ENCODE measurements at places on chromosomes 6 and 20.

- no peak for DNase-seq
These were observed 108.8 kb upstream of the PMEPA1 start for GRCh38 chr20:57818418-57819181.

GRCh38 chr20:45911486-45912343 is at the start of gene PLTP:
Gene PLTP (minus strand): TSS chr20:45912155. CDS start chr20:45911452, 703 bp downstream.
- DNase-seq = no peak

- DNase-seq = no peak
These were observed 413.1 kb downstream of the PLCB1 start for GRCh38 chr20:8545212-8545611.

- DNase-seq = no peak
These were observed 1.0 kb upstream of the LY6G6D start for GRCh38 chr6:31713991-31714684.

GRCh38 chr6:106735136-106735633 is 105.8 kb downstream of the QRSL1 start:
- DNase-seq = no peak

DNA sequence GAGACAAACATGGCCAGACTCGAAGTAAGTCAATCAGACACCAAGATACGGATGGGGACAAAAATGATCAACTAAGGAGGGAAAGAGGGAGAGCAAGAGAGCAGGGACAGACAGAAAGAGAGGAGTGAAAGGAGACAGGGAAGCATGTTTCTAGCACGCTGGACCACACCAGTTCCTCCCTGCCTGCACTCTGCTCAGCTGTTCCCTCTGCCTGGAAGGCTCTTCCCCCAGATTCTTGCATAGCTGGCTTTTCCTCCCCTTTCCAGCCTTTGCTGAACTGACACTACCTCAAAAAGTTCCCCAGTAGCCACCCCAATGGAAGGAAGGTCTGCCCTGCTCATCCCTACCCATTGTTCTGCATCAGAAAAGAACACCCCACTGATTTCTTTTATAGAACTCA is 185.9 kb downstream of the MAFB start:
- DNase-seq = no peak

DNA sequence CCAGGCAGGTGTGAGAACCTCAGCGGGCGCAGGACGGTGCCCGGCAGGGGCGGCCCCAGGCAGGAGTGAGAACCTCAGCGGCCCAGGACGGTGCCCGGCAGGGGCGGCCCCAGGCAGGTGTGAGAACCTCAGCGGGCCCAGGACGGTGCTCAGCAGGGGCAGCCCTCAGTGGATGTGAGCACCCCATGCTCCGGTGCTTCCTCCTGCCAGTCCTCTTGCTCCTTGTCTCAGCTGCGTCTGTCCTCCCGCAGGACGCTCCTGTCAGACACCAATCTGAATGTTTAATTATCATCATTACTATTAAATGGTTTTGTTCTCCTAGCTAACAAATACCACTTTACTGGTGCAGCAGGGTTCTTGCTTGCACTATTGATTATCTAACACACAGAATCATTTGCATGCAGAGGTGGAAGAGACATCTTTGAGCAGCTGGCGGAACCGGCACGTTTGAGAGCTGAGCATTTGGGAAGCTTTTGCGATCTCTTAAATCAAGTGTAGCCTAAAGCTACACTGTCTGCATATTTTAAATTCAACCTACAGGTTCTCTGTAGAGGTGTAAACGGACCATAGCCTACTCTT is 39.4 kb upstream of the DACT2 start:
- DNase-seq = no peak

DNA sequence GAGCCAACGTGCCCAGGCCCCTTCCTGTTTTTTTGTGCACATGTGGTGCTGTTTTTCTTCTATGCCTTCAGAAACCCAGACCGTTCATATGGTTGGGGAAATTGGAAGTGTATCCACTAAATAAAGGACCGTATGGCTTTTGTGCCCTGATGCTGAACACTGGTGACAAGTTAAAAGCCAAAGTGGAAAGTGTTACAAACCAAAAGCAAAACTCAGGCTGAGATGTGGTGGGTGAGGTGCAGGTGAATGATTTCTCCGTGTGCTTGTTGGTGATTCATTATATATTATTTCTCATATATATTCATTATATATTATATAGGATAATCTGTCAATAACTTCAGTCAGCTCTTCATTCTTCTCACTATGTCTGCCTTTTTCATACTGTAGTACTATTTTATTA is 148.6 kb downstream of the SOBP start:
- no peak for DNase-seq

- no peak for DNase-seq
These were observed 11.4 kb upstream of the TSPYL4 start for GRCh38 chr6:116265041-116265829.

DNA sequence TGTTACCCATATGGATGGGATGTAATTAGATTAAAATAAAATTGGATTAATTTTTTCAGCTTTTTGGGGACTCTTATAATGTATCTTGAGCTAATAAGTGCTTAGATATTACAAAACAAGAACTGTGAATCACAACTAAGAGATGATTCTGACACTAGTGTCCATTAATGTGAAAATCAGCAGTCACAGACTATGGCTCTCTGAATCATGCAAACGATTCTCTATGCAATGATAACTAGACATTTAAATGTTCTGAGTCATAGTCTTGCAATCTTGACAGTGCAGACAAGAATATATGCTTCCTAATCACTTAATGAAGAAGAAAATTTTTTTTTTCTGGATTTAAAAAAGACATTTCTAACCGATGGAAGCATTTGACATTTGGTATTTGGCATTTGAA is 82.2 kb upstream of the OPRM1 start:
- DNase-seq = no peak

- DNase-seq = no peak
These were observed 36.9 kb downstream of the TRPC4AP start for GRCh38 chr20:35055445-35056276.

DNA sequence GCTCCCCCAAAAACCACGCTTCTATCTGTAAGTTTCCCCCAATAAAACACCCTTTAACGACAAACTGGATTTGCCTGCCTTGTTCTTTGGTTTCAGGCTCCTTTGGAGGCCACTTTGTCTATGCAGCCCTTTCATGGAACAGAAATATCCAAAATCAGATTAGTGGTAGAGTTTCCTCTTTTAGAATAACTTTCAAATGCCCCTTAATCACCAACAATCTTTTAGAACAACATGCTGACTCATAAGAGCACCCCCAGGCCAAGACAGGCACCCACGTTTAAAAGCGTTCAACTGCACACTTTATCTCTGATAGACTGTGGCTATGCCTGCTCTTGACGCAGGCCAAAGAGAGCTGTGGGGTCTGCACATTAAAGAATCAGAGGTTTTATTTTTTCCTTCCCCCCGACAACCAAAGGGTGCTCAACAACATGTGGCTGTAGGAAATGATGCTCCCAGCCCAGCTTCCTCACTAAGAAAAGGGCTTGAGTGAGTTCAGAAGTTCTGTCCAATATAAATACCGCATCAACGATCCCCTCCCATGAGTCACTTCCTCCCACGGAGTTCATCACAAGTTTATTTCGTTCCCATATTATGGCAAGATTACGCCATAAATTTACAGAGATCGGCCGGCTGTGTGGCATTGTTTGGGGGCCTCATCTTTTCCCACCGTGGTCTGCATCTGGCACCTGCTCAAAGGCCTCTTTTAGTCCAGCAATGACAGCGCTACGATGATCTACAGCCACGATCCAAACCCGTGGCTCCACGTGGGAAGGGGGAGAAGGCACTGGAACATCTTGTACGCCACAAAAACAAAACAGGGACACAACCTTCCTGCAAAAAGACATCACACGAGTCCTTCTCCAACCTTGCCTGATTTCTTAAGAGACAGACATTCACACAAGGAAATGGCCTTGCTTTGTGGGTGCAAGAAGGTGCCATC is 88.8 kb upstream of the NFATC2 start:
- DNase-seq = no peak

GRCh38 chr6:25971187-25971821 is 8.7 kb downstream of the TRIM38 start:
- no peak for DNase-seq

GRCh38 chr6:170149681-170150589 is 140.9 kb downstream of the DLL1 start:
- DNase-seq = no peak

DNA sequence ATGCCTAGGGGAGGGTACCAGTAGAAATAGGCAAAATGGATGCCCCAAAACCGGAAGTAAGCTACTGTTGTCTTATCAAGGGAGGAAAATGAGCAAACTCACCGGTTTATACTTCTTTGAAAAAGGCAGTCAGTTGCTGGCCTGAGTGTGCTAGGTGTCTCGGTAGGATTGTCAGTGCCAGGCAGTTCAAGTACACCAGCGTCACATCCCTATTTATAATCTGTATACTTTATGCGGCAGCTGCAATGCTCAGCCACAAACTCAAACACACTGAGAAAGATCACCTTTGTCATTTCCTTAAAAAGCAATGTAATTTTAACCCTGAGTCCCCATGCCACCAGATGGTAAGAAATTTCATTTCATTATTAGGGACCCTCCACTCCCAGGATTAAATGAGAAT is 196.2 kb downstream of the EYA2 start:
- no peak for DNase-seq
